ENCODE measurements at places on chromosomes 16 and 17.

- DNase-seq = no peak
Measured at GRCh38 chr16:769184-769784, 8.8 kb downstream of the MSLN start.

DNA sequence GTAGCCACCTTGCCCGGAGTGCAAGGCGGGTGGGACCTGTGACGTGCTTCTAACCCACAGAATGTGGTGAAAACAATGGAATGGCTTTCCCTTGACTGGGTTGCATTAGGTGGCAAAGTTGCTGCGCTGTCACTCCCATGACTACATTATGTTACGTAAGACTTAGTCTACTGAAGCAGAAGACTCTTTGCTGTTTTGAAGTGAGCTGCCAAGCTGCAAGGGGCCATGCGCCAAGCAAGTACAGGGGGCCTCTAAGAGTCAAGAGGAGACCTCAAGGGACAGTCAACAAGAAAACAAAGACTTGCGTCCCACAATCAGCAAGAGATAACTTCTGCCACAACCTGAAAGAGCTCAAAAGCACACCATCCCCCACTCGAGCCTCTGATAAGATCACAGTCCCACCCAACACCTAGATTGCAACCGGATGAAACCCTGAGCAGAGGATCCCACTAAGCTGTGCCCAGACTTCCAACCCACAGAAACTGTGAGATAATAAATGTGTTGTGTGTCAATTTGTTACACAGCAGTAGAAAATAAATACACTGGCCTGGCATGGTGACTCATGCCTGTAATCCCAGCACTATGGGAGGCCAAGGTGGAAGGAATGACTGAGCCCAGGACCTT is 16.5 kb downstream of the ANKRD11 start:
- DNase-seq = peak; percentile 14

GRCh38 chr16:23859713-23860269 is 24.0 kb downstream of the PRKCB start:
- no peak for DNase-seq

- DNase-seq = no peak
Measured at GRCh38 chr17:8757189-8757588, 1.2 kb downstream of the SPDYE4 start.

GRCh38 chr17:2396568-2397246 is 4.2 kb downstream of the MNT start:
- peak; percentile 99 for DNase-seq

GRCh38 chr17:59600169-59600568 is 19.5 kb upstream of the CLTC start:
- DNase-seq = no peak

DNA sequence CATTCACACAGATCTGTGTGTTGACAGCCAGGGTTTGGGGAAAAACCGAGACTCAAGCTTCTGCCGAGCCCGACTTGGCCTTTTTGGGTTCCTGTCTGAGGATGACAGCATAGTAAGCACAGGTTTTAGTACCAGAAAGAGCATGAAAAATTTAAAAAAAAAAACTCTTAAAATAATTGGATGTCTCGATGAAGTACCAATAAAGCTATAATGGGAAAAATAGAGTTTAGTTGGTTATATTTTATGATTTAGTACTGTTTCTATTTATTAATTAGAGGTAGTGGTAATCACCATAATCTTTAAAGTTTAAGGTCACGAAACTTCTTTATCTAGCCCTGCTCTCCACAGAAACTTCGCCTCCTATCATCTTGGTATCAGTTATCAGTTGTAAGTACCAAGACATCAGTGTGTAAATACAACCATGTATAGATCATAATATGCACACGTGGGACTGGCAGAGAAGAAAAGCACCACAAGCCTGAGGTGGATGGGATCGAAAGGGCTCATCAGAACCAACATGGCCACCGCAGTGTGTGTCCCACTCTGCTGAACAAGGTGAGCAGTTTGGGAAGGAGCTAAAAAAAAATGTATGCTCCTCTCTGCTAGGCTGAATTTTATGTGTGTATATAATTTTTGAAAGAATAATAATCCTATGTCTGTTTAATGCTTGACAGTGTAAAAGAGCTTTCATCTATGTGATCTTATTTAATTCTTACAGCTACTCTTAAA is 14.4 kb upstream of the EEF2K start:
- DNase-seq = no peak

DNA sequence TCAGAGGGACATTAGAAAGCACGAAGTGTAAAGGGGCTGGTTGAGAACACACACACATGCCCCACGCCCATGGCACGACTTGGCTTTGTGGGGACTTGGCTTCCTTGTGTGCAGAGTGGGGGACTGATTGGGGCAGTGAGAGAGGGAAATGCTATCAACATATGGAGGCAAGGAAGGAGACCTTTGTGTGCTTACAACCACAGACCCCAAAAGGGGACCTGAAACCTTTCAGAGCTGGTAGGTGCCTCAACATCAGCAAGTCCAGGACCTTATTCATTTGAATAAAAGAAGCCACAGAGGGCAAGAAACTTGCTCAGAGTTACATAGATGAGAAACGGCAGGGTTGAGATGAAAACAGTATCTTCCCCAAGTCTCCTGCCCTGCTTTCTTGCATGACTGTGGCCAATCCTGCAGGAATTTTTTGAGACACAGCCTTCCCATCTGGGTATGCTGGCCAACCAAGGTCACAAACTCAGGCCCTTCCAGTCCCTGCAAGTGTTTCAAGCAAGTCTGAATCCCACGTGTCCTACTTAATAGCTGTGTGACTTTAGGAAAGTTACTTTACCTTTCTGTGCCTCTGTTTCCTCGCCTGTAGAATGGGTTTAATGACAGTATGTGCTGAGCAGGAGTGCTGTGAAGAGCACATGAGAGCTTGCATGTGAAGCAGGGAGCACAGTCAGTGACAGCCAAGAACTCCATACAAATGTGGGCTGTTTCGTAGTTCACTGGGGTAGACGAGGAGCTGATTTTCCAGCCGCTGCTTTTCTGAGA is 26.2 kb downstream of the C16orf78 start:
- no peak for DNase-seq

DNA sequence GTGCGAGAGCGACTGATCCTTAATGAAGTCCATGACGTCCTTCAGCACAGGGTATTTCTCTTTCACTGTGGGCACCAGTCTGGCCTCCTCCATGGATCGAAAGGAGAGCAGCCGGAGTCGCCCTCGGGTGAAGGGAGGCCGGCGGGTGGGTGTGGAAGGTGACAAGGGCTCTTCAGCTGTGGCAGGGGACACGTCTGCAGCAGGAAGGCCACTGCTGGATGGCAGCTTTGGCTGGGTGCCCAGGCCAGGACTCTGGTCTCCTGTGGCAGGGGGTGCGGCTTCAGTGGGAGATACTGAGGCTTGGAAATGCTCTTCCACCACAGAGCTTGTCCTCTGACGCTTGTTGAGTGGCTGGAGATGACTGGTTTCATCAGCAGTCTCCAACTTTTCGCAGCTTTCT is 78.5 kb downstream of the ZZEF1 start:
- no peak for DNase-seq

DNA sequence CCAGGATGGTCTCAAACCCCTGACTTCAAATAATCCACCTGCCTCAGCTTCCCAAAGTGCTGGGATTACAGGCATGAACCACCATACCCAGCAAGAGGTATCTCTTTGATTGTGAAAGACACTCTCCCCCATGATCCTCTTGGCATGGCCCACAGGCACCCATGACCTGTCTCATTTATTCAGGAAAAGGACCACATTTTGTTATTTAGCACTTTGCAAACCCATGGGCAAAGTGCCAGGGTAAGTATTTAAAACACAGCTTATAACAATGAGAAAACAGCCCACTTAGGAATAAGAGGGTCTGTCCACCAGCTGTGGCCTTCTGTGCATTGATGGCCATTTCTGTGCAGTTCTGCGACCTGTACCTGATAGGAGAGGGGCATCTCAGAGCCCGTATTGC is 12.8 kb upstream of the AKTIP start:
- DNase-seq = no peak

DNA sequence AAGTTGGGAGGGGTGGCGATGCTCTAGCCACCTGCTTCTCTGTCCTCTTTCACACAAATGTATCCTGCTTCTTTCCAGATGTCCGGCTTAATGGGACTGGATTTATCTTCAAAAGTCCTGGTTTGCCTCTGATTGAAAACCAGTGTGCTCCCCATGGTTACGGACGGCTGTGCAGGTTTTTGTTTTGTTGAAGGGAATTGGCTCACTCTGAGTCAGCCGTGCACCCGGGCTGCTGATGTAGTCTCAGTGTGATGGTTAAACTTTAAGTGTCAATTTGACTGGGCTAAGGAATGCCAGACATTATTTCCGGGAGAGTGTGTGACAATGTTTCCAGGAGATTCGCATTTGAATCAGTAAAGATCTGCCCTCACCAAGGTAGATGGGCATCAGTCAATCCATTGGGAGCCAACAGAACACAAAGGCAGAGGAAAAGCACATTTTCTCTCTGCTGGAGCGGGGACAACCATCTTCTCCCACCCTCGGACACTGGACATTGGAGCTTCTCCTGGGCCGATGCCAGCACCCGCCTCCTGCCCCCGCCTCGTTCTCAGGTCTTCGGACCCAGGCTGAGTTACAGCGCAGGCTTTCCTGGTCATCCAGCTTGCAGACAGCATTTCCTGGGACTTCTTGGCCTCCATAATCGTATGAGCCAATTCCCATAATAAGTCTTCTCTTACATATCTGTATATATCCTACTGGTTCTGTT is 126.9 kb upstream of the TNRC6C start:
- no peak for DNase-seq

- no peak for DNase-seq
Measured at GRCh38 chr16:497258-497657, 30.3 kb upstream of the CAPN15 start.

DNA sequence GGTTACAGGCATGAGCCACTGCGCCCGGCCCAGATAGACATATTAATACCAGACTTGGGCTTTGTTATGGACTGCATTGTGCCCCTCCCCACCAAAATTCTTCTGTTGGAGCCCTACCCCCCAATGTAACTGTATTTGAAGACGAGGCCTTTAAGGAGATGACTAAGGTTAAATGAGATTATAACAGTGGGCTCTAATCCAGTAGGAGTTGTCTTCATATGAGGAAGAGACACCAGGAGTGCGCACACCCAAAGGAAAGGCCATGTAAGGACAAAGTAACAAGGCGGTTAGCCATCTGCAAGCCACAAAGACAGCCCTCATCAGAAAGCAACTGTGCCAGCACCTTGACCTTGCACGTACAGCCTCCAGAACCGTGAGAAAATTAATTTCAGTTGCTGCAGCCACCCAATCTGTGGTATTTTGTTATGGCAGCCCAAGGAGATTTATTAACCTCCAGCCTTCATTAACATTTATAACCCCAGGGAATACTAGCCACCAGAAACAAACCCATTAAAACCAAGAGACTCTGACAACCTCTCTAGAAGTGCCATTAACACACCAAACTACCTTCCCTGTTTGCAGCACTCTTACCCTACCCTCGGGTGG is 107.6 kb downstream of the TTC19 start:
- no peak for DNase-seq

DNA sequence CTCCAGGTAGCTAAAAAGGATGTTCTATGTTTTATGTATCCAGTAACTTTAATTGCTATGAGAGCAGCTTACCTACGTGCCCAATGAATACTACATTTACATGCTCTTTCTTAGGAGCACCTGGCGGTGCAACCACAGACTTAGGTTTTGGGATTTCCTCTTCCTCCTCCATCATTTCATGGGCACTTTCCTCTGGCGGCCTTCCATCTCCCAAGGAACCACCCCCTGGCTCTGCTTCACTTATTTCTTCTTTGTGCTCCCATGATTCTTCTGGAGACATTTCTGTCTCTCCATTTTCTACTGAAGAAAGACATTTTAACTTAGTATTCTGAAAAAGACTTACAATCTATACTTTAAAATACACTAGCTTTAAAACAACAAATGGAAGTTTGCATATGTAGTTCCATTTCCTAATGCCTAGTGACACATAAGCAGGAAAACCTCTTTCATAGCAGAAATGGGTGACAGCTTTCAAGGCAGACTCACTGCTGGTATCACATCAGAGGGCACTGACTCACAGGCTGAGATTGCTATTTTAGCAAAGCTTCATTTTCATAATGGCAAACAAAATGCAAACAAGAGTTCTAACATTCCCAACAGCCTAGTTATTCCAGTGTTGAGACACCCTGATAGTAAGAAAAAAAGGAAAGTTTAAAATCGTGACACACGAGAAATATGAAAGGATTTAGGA is 19.1 kb downstream of the GSPT1 start:
- DNase-seq = no peak

- DNase-seq = no peak
Measured at GRCh38 chr17:56583772-56584171, 9.7 kb upstream of the NOG start.

DNA sequence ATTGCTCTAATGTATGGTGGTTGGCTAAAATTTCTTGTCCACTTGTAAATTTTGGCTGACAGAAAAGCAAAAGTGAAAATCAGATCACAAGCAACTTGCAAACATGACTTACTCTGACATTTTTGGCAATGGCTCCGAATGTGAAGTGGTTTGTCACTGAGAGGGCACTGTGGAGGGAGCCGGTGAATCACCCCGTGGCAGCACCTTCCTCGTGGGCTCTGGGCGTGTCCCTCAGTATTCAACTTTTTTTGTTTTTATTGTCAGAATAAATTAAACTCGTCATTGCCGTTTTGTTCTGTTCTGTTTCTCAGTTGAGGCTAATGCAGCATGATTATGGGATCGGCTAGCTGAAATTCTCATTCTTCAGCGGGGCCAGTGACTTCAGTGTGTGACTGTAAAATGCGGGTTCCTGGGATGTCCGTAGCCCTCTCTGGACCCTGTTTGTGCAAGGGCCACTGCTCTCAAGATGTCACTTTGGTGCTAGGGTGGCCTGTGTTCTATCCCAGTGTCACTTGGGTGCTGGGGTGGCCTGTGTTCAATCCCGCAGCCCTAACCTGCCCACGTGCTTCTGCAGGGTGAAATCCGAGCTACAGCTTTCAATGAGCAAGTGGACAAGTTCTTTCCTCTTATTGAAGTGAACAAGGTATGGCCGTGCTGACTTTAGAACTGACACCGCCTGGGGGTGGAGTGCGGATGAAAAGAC is 48.8 kb downstream of the RPA1 start:
- no peak for DNase-seq

- no peak for DNase-seq
Measured at GRCh38 chr17:1640329-1641064, 5.0 kb downstream of the SCARF1 start.

GRCh38 chr17:4006165-4006589 is 41.9 kb upstream of the ATP2A3 start:
- DNase-seq = no peak

- DNase-seq = no peak
Measured at GRCh38 chr16:86740906-86741799, 162.8 kb downstream of the FOXL1 start.

- DNase-seq = no peak
Measured at GRCh38 chr16:68416057-68417046, 32.0 kb downstream of the SMPD3 start.

Data from NCI-H226 (cell line).